Stimulated activated CD8-positive, alpha-beta memory T cell treated with anti-CD3 and anti-CD28 coated beads, Interleukin-15, amount 100 ng/mL, for 1 hour (primary cell): ENCODE measurements at places on chromosomes 12 and 14.
A peak's percentile ranks its signal among the peaks of the same experiment; 100 is the strongest.

GRCh38 chr14:106417224-106418049, 891.1 kb downstream of the TMEM121 start:
- DNase-seq: peak; percentile 69

- no peak for DNase-seq
These were observed 44.9 kb downstream of the LIN7A start for GRCh38 chr12:80892597-80893445.

DNA sequence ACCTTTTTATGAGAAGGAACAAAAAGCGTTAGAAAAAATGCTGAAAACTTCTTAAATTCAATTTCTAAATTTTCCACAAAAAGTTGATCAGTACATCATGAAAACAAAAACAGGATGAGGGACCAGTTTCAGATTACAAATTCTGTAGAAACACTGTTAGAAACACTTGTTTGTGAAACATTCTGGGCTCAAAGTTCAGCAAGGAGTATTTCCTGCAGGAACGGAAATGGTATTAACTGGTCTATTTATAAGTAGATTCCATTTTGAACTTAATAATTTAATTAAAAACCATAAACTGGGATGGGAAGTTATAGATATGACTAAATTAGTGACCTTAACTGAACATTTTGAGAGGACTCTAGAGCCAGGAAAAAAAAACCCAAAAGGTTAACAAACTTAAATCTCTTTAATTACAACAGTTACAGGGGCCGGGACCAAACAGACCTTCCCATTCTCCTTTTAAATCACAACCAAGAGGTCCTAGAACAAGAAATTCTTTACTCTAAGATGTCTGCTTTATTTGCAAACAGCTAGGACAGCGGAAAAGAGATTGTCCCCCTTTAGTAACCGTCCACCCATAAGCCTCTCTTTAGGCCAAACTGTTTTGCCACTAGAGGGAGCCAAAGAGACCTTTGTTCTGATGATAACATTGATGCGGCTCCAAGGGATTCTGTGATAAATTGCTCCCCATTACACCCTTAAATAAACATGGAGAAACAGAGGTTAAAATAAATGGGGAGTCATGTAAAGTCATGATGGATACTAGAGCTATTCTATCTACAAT, 69.0 kb upstream of the RERGL start:
- no peak for DNase-seq

GRCh38 chr14:29803045-29803444, 124.6 kb downstream of the PRKD1 start:
- DNase-seq: no peak
